ENCODE measurements at places on chromosomes 1 and 21.
A peak's percentile ranks its signal among the peaks of the same experiment; 100 is the strongest.

GRCh38 chr1:37071829-37072228 lies 37.5 kb upstream of the GRIK3 start:
- DNase-seq = no peak

DNA sequence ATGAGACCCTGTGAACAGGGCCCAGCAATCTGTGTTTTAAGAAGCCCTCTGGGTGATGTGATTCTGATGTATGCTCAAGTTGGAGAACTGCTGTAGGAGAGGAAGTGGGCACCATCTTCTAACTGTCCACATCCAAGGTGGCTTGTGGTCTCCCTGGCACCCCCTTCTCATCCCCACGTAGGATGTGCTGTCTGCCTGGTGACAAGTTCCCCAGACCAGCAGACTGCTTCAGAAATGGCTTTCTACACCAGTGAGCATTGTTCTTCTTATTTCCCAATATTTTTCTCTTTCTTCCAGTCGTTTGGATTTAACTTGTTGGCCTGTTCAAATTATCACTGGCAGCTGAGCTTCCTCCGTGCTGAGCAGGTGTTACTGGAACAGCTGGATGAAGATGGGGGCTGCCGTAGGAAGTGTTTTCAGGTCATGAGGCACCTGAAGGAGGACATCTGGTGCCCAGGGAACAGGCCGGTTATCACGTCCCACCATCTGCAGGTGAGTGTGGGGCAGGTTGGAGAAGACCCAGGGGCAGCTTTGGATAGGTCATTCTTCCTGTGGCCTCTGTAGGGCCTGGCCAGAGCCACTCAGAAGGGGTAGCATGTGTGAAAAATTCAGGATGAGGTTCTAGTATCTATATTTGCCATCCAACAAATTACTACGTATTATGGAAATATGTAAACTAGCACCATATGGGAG lies 16.8 kb downstream of the MAB21L3 start:
- no peak for DNase-seq

- no peak for DNase-seq
These were observed 60.4 kb downstream of the TEX35 start for GRCh38 chr1:178573330-178573729.

GRCh38 chr21:45293220-45293725 lies 5.6 kb upstream of the POFUT2 start:
- no peak for DNase-seq

DNA sequence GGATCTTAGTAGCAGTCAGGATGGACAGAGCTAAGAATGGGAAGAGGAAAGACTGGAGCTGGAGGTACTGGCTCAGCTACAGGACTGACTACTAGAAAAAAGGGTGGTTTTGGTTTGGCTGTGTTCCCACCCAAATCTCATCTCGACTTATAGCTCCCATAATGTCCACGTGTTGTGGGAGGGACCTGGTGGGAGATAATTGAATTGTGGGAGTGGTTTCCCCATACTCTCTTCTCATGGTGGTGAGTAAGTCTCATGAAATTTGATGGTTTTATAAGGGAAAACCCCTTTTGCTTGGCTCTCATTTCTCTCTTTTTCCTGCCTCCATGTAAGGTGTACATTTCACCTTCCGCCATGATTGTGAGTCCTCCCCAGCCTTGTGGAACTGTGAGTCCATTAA lies 466.5 kb upstream of the DEPDC1 start:
- DNase-seq = no peak

DNA sequence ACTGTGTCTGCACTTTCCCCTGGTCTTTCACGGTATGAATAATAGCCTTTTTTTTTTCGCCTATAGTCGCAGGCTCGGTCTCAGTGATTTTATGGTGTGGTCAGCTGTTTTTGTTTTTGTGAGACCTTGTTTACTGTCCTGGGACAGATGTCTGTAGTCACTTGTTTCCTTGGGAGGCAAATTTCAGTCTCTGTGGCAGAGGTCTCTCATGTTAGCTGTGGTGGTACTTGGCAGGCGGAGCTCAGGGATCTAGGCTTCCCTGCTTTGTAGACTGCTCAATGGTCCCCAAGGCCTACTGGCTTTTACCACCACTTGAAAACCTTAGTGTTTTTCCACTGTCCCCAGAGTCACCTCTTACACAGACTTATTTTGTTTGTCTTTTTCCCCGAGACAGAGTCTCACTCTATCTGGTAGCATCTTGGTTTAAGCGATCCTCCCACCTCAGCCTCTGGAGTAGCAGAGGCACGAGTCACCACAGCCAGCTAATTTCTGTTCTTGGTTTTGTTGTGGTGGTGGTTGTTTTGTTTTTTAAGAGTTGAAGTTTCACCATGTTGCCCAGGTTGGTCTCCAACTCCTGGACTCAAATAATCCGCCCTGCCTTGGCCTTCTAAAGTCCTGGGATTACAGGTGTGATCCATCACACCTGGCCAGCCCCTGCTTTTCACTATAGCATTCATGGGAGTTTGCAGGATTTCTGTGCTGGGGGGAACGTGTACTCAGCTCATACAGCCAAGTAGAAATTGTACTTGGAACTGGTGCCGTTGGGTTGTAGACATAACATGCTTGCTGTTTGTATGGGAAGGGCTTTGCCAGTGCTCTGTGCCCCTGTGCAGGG lies 10.3 kb downstream of the RNU1-2 start:
- no peak for DNase-seq

DNA sequence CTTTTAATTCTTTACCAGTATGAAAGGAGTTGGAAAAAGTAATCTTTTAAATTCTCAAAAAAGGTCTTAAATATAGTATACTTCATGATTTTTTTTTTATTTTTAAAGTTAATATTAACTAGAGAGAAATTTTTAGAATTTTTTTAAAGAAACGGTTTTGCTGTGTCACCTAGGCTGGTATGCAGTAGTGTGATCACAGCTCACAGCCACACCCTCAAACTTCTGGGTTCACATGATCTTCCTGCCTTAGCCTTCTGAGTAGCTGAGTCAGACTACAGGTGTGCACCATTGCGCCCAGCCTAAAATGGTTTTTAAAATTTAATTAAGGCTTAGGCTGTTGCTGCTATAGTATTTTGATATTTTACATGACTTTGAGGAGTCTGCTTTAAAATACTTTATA lies 52.4 kb downstream of the TLCD4 start:
- peak; percentile 91 for DNase-seq

DNA sequence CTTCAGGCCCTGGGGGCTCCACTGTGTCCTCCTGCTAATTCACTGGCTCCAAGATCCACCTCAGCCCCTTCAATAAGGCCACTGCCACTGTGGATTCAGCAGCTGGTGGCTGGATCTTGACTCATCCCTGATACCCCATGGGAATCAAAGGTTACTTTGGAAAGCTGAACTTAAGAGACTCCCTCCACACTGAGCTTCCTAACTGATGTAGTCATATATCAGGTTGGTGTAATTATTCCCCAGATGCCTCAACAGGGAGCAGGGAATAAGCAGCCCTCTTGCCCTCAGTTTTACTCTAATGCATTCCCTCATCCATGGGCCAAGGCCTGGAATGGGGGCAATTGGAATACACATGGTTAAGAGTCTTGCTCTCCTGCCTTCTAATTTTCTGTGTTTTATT lies 164.6 kb downstream of the FASLG start:
- no peak for DNase-seq

DNA sequence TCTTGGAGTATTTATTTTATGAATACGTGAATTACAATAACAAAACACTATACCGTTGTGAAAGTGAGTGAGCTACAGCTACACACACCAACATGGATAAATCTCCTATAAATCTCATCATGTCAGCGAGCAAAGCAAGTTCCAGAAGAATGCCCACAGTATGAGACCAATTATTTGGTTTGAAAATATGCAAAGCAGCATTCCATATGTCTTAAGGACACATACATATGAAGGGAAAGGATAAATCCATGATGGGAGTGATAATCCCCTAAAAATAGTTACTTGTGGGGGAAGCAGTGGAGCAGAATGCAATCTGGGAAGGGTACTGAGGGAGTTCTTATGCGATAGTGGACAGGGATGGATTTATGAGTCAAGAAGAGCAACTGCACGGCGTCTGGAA lies 261.3 kb downstream of the DISC1 start:
- DNase-seq = no peak

- DNase-seq = no peak
These were observed 125.4 kb downstream of the CASZ1 start for GRCh38 chr1:10671090-10671489.

GRCh38 chr1:10678402-10678801 lies 118.0 kb downstream of the CASZ1 start:
- DNase-seq = no peak

DNA sequence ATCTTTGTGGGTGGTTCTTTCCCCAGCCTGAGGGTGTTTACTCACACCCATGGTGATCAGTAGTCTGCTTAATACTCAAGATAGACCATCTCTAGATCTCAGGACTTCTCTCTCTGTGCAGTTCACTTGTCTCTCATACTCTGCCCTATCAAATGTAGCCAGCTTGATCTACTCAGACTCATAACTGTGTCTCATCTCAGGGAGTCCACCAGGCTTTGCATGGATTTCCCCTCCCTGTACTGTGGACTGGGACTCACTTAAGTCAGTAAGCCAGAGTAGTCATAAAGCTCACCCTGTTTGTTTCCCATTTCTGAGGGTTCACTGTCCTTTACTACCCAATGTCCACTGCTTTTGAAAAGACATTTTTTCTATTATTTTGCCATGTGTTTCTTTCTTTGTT lies 41.8 kb downstream of the LYPLAL1 start:
- DNase-seq = no peak

DNA sequence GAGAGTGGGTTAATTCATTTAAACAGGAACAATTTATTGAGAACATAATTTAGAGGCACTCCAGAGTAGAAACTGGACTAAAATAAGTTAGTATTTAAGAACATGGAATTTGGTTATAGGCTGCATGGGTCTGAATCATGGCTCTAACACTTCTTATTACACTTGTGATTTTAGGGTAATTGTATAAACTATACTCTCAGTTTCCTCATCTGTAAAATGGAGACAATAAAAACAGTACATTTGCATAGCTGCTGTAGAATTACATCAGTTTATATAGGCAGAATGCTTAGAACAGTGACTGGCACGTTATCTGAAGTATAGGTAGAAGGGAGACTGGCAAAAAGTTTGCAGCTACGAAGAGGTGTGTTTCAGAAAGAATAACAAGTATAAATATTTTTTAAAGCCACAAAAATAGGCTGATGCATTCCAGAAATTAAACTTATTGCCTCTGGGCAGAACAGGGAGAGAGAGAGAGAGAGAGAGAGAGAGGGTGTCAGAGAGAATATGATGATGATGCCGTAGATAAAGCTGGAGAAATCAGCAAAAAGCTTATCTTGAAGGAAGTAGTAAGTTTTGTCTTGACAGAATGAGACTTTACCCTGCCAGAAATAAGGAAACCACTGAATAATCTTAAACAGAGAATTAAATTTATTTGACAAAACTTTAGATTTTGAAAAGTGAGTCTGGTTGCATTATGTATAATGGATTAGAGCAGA lies 8.1 kb upstream of the OR6K3 start:
- no peak for DNase-seq

DNA sequence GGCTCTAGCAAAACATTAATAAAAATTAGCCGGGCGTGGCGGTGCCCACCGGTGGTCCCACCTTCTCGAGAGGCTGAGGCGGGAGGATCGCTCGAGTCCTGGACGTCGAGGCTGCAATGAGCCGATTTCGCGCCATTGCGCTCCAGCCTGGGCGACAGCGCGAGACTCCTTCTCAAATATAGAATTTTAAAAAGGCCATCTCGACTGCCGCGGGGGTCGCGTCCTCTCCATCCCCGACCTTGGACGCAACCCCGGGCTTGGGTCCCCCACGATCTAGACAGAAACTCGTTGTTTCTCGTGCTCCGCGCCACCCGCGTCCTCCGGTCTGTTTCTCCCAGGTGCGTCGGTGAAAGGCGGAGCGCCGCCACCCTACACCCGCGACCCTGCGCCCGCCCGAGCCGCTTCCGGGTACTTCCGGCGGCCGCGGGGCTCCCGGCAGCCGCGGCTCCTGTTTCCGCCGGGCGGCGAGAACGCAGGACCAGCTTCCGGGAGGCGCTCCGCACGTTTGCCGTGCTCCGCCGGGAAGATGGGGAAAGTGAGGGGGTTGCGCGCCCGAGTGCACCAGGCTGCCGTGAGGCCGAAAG lies at the start of gene SLX9:
SLX9 (plus strand) TSS at position 498 of the 584 bp plus-strand sequence; CDS start at position 527, 29 bp downstream.
- peak; percentile 55 for DNase-seq

- no peak for DNase-seq
These were observed 355 bp downstream of the SHISAL2A start for GRCh38 chr1:52633291-52633754.

GRCh38 chr1:98351561-98351960 lies 310.0 kb upstream of the SNX7 start:
- DNase-seq = no peak

- peak; percentile 68 for DNase-seq
These were observed 1.4 kb downstream of the PEA15 start for GRCh38 chr1:160206421-160207117.

GRCh38 chr1:36099681-36100341 lies 11.1 kb downstream of the ADPRS start:
- peak; percentile 71 for DNase-seq

DNA sequence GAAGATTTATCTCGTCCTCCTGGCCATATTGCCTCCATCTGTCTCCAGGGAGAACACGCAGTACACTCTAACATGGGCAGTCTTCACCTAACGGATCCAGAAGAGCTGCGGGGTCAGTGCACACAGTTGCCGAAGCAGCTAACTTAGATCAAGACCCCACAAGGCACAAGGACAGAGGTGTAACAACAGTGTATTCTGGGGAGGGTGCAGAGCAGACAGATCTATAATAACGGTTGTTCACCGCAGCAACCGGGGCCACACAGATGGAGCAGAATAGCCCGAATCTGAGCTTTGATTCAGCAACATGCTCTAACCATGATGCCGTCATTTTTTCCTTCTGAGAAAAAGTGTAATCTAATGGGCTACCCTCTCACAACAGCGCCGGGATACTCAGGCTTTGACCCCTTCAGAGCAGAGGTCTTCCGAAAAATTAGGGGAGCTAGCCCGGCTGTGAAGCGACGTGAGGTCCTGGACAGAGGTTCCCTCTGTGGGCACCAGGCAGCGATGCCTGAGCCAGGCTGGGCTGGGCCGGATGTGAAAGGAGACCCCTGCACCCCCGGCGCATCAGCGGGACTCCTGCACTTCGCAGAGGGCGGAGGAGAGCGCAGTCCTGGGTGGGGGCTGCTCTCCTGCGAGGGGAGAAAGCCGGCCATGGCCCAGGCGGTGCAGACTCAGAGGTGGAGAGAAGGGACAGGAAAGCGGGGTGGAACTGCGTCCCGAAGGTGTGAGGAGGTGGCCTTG lies 57.5 kb downstream of the BCL9 start:
- no peak for DNase-seq

DNA sequence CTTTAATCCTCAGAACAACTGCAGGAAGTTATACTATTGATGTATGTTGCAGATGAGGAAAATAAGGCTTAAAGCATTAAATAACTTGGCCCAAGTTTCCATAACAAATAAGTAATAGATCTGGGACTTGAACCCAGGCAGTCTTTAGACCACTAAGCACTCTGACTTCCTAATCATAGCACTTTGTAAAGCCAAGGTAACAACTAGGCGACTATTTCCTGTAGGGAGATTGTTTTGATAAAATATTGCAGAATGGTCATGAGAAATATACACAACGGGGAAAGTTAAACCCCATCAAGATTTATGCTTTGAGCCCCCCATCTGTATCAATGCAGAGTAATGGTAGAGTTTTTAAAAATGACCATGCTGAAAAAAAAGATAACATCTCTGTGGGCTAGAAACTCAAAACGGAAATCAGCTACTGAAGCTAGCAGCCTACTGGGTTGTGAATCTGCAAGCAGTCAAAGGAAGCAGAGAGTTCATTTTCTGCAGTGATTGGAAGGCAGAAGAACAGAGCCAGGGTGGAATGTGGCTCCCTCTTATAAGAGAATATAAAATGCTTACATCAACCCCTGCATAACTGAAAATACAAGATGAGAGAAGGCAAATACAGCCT lies 111.2 kb upstream of the OLIG2 start:
- DNase-seq = no peak

- no peak for DNase-seq
These were observed 8.9 kb upstream of the PTPRF start for GRCh38 chr1:43521756-43522155.

GRCh38 chr1:241485554-241485992 lies 34.0 kb downstream of the FH start:
- no peak for DNase-seq
